LNCaP clone FGC (cell line): ENCODE measurements at places on chromosomes 4 and X.

GRCh38 chr4:26171941-26172340 lies 148.9 kb upstream of the RBPJ start:
- no peak for DNase-seq

GRCh38 chr4:177473991-177474390 lies 31.8 kb upstream of the AGA start:
- no peak for DNase-seq

DNA sequence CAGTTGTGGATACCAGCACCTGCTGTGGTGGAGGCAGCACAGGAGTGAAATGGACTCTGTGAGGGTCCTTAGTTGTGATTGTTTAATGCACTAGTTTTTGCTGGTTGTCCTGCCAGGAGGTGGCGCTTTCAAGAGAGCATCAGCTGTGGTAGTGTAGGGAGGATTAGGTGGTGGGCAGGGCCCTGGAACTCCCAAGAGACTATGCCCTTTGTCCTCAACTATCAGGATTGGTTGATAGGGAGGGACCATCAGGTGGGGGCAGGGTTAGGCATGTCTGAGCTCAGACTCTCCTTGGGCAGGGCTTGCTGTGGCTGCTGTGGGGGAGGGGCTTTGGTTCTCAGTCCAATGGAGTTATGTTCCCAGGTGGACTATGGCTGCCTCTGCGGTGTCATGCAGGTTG lies 121.9 kb downstream of the RRAGB start:
- DNase-seq: no peak

DNA sequence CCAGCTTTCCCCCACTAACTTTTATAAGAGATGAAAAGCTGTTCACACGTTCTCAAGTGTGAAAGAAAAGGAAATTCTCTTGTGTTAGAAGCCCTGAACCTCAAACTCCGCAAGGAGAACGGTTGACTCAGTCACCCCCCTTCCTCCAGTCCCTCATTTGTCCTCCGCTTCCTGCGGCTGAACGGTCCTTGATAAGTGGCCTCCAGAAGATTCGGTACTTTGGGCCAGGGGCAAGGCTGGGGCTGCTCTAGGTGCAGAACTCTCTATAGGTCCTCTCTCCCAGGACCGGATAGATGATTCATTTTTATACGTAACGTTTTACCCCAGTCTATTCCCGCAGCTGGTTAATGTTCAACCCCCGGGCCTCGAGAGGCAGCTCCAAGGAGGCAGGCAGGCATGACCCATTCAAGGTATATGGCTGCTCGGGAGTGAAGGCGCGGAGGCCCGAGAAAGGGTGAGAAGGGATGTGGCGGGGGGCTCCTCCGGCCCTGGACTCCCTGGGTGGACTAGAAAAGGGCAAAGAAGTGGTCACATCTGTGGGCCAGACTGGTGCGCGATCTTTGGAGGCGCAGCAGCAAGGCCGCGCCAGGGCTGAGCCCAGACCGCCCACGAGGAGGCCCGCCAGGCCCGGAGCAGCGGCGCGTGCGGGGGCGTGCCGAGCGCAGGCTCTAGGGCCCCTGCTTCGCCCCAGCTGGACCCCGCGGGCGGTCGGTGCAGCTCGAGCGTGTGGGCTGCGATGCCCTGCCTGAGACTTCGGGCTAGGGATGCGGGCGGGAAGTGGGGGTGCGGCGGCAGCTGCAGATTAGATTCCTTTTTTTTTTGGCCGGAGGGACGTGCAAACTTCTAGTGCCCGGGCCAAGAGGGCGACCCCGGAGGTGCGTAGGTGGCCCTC lies 11.7 kb downstream of the PITX2 start:
- DNase-seq: no peak

GRCh38 chr4:72283357-72283756 lies 251.6 kb downstream of the NPFFR2 start:
- no peak for DNase-seq

DNA sequence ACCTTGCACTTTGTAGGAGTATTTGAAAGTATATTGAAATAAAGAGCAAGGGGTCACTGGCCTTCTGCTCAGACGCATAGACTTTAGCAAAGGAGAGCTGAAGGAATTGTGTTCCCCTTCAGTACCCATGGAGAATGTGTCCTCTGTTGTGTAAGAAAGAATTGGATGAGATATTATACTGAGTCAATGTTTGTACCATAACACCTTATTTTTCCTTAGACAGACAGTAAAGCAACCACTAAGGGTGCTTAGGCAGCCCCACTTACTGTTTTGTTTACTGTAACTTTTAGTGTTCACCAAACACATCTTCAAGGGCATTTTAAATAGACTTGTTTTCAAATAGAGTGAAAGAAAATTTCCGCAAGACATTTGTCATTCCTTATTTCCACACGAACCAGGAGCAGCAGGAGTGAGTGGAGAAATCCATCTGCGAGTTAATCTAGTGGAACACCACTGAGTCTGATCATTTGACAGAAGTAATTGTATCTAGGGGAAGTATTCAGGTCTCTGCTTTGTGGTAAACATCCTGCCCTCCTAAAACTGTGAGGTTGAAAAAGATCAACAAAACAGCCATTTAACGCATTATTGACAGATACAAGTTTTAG lies 89.5 kb downstream of the SLIT2 start:
- DNase-seq: no peak

- DNase-seq: no peak
These were observed 385.3 kb downstream of the ARHGAP24 start for GRCh38 chr4:85860066-85860740.
